ENCODE measurements at places on chromosomes 13 and 19. TPM values are rescaled to one million over a fixed set of nuclear protein-coding genes. Genes with fewer than 3 reads are reported as not detected.

VSTM1 gene
- not detected for total RNA-seq

KRTDAP gene
- not detected for total RNA-seq

ANKLE1 gene
- total RNA-seq: 17.9 TPM

RNASEH2A gene
- total RNA-seq: 35.8 TPM

RUBCNL gene
- total RNA-seq: 1.5 TPM

ZNF563 gene
- total RNA-seq: 3.0 TPM

COMP gene
- not detected for total RNA-seq

ARL11 gene
- 0.76 TPM for total RNA-seq

GPR4 gene
- total RNA-seq: not detected

C1QTNF9B gene
- not detected for total RNA-seq

NLRP11 gene
- not detected for total RNA-seq

SERPINE3 gene
- total RNA-seq: not detected

GRCh38 chr13:56706485-56706884 lies 434.2 kb upstream of the PRR20A start:
- H3K4me1 ChIP-seq: no peaks in the 10 kb centered on the region
- no peaks in the 10 kb centered on the region for H3K27me3 ChIP-seq
- no peak for DNase-seq
- no peaks in the 10 kb centered on the region for H3K36me3 ChIP-seq

GRCh38 chr13:30898678-30899241 lies 7.3 kb upstream of the MEDAG start:
- peaks cover 14% of the 10 kb centered on the region for H3K4me1 ChIP-seq
- no peak overlapping the region for H3K4me3 ChIP-seq
- H3K27ac ChIP-seq: peak overlapping the region; percentile 39
- H3K27me3 ChIP-seq: peaks cover 23% of the 10 kb centered on the region

DNA sequence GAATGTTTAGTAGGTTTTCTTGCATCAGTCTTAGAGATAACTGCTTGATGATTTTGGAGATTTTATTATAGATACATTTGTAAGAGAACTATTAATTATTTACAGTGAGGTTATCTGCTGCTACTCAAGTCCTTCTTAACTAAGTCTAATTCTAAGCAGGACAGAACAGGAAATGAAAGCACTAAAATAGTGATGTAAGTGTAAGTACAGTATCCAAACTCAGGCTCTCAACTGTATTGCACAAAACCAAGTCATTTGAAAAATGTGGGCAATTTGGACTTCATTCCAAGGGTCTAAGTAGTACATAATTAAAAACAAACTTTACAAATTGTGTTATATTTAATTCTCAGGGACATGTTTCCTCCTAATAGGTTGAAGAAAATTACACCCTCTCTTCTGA lies 417.1 kb downstream of the ITGBL1 start:
- no peaks in the 10 kb centered on the region for H3K4me1 ChIP-seq
- no peak for DNase-seq
- no peak overlapping the region for H3K27ac ChIP-seq
- H3K4me3 ChIP-seq: no peak overlapping the region
- no peaks in the 10 kb centered on the region for H3K27me3 ChIP-seq
- H3K36me3 ChIP-seq: no peaks in the 10 kb centered on the region

GRCh38 chr19:13128583-13128982 lies 10.5 kb downstream of the NACC1 start:
- peaks cover 30% of the 10 kb centered on the region for H3K36me3 ChIP-seq
- peaks cover 37% of the 10 kb centered on the region for H3K4me1 ChIP-seq
- peak overlapping the region; percentile 63 for H3K27ac ChIP-seq
- DNase-seq: no peak
- H3K4me3 ChIP-seq: no peak overlapping the region

DNA sequence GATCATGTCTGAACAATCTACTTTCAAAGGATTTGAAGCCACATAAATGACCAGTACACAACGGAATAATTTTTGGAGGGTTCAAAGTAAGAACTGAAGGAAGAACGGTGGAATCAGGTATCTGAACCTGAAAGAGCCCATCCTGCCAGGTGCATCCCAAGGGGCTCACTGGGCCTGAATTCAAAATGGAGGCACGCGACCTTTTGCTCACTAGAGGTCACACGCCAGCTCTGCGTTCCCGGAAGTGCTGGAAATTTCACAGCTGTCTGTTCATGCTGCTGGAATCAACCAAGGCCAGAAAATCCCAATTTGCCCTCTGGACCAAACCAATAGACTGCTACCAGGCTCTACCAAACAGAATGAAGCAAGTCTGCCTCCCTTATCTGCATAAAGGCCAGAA lies 4.2 kb upstream of the RASA3 start:
- peaks cover 4% of the 10 kb centered on the region for H3K36me3 ChIP-seq
- H3K27me3 ChIP-seq: peaks cover 7% of the 10 kb centered on the region
- DNase-seq: no peak
- H3K4me1 ChIP-seq: peaks cover 19% of the 10 kb centered on the region

- H3K4me3 ChIP-seq: no peak overlapping the region
- peaks cover 4% of the 10 kb centered on the region for H3K4me1 ChIP-seq
- no peak overlapping the region for H3K27ac ChIP-seq
- DNase-seq: no peak
- H3K36me3 ChIP-seq: peaks cover 21% of the 10 kb centered on the region
- no peaks in the 10 kb centered on the region for H3K27me3 ChIP-seq
These were observed 30.0 kb downstream of the FLT1 start for GRCh38 chr13:28464861-28465460.

GRCh38 chr13:33073338-33073737 lies 57.1 kb downstream of the KL start:
- no peaks in the 10 kb centered on the region for H3K27me3 ChIP-seq
- H3K4me3 ChIP-seq: no peak overlapping the region
- peaks cover 3% of the 10 kb centered on the region for H3K36me3 ChIP-seq

DNA sequence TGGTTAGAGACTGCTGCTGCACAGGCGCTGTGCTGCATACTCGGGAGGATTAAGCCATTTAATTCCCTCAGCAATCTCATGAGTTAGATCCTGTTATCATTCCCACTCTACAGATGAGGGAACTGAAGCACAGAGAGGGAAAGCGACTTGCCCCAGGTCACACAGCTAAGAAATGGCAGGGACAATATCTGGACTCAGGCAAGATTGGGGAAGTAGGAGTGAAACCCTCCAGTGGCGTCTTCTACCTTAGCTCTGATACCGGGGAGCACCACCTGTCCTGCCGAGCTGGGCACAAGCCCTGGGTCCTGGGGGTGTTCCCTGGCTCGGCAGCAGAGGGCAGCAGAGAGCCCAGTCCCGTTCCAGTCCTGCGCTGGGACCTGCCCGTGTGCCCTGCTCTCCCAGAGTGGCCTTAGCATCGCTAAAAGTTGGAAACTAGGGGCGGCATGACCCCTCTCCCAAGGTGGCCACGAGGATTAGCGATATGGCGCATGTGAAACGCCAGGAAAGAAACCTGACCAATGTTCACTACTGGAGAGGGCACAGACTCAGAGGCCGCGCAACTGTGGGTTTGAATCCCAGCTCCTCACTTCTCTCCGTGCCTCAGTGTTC lies 20.5 kb downstream of the CYTH2 start:
- no peak overlapping the region for H3K27ac ChIP-seq
- peaks cover 27% of the 10 kb centered on the region for H3K4me1 ChIP-seq
- H3K27me3 ChIP-seq: peaks cover 25% of the 10 kb centered on the region
- no peak overlapping the region for H3K4me3 ChIP-seq

DNA sequence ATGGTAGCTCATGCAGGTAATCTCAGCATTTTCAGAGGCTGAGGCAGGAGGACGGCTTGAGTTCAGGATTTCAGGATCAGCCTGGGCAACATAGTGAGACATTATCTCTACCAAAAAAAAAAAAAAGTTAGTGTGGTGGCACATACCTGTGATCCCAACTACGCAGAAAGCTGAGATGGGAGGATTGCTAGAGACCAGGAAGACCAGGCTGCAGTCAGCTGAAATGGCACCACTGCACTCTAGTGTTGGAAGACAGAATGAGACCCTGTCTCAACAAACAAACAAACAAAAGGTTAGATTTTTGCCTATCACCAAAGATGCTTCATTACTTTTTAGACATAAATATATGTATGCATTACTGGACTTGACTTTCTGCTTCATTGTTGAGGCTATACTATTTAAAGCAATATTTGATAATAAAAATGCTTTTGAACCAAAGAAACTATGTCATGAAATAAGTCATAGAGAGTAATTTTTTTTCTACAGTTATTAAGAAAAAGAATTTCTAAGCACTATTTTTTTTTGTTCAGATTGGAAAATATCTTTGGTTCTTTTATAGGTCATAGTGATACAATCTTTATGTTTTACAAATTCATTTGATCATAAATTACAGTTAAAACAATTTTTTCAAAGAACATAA lies 1180.1 kb upstream of the ATXN8OS start:
- no peak overlapping the region for H3K4me3 ChIP-seq
- no peak overlapping the region for H3K27ac ChIP-seq
- no peak for DNase-seq
- H3K36me3 ChIP-seq: no peaks in the 10 kb centered on the region
- no peaks in the 10 kb centered on the region for H3K4me1 ChIP-seq
- no peaks in the 10 kb centered on the region for H3K27me3 ChIP-seq

- no peak for DNase-seq
- H3K4me3 ChIP-seq: no peak overlapping the region
- no peaks in the 10 kb centered on the region for H3K4me1 ChIP-seq
- no peaks in the 10 kb centered on the region for H3K36me3 ChIP-seq
- no peak overlapping the region for H3K27ac ChIP-seq
These were observed 3.4 kb upstream of the CYP4F12 start for GRCh38 chr19:15669440-15669839.

GRCh38 chr19:12785431-12786031 lies 5.8 kb upstream of the JUNB start:
- H3K4me1 ChIP-seq: peaks cover 25% of the 10 kb centered on the region
- H3K36me3 ChIP-seq: no peaks in the 10 kb centered on the region
- H3K27ac ChIP-seq: no peak overlapping the region
- no peaks in the 10 kb centered on the region for H3K27me3 ChIP-seq
- peak; percentile 71 for DNase-seq

- no peak overlapping the region for H3K4me3 ChIP-seq
- no peak overlapping the region for H3K27ac ChIP-seq
- peaks cover 1% of the 10 kb centered on the region for H3K27me3 ChIP-seq
- no peaks in the 10 kb centered on the region for H3K36me3 ChIP-seq
These were observed 18.2 kb upstream of the ZMYM5 start for GRCh38 chr13:19881641-19882040.

GRCh38 chr19:49475191-49475917 lies 1.3 kb downstream of the FLT3LG start:
- peak overlapping the region; percentile 90 for H3K27ac ChIP-seq
- DNase-seq: peak; percentile 77
- no peaks in the 10 kb centered on the region for H3K27me3 ChIP-seq

GRCh38 chr19:29079356-29080032 lies 133.5 kb downstream of the UQCRFS1 start:
- no peak overlapping the region for H3K27ac ChIP-seq
- no peak overlapping the region for H3K4me3 ChIP-seq

DNA sequence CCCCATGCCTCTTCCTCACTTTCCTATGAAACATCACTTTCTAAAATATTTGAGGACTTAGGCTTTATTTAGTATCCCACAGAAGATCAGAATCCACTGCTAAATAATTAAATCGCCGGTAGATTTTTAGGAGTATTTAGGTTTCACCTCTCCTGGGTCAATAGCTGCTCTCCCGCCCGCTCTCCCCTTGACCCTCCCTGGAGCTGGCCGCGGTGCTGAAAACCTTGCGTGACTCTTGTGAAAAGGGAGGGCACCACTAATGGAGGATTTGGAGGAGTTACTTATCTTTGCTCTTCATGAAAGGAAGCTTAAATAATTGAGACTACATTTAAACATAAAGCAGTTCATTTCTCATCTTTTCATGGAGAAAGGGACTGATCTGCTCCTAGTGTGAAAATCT lies 14.1 kb downstream of the POU4F1 start:
- no peaks in the 10 kb centered on the region for H3K36me3 ChIP-seq
- peaks cover 4% of the 10 kb centered on the region for H3K4me1 ChIP-seq
- DNase-seq: peak; percentile 63
- no peak overlapping the region for H3K27ac ChIP-seq
- H3K27me3 ChIP-seq: peaks cover 72% of the 10 kb centered on the region

- peak; percentile 82 for DNase-seq
- peak overlapping the region; percentile 99 for H3K27ac ChIP-seq
- no peaks in the 10 kb centered on the region for H3K27me3 ChIP-seq
- H3K4me3 ChIP-seq: peak overlapping the region; percentile 98
- H3K36me3 ChIP-seq: peaks cover 43% of the 10 kb centered on the region
These were observed 2.9 kb downstream of the RPS11 start for GRCh38 chr19:49499030-49499670.

- H3K36me3 ChIP-seq: peaks cover 14% of the 10 kb centered on the region
- H3K27me3 ChIP-seq: peaks cover 5% of the 10 kb centered on the region
- no peak overlapping the region for H3K27ac ChIP-seq
- peaks cover 62% of the 10 kb centered on the region for H3K4me1 ChIP-seq
- peak; percentile 62 for DNase-seq
- H3K4me3 ChIP-seq: peak overlapping the region; percentile 64
These were observed 28.3 kb downstream of the RCBTB2 start for GRCh38 chr13:48504606-48505005.

GRCh38 chr19:17496337-17496997 lies 15.0 kb upstream of the PGLS start:
- H3K36me3 ChIP-seq: peaks cover 2% of the 10 kb centered on the region
- H3K4me1 ChIP-seq: peaks cover 14% of the 10 kb centered on the region
- no peaks in the 10 kb centered on the region for H3K27me3 ChIP-seq
- no peak overlapping the region for H3K27ac ChIP-seq

DNA sequence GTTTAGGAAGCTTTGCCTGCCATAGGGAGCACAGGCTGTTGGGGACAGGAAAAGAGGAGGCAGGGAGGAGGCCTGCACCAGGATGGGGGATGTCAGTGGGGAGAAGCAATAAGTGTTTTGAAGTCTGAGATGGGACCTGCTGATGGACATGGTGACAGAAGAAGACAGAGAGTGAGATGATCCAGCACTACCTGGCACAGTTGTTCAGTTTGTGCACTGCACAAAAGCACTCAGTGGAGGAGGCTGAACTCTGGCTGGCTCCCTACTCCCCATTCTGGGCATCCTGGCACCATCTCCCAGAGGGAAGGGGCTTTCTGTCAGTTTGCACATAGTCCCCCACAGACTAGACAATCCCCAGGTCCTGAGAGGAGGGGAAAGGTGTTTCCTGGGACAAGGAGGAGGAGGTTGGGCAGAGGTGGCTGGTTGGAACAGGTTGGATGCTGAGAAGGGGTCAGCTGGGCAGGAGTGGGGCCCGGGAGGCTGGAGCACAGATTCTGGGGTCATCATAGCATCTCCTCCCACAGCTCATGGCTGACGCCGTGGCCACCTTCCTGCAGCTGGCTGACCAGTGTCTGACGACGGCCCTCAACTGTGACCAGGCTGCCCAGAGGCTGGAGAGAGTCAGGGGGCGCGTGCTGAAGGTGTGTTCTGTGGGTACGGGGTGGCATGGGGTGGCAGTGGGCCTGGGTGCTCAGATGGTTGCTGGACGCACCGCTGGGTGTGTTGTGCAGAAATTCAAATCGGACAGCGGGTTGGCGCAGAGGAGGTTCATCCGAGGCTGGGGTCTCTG lies 12.5 kb upstream of the COLGALT1 start:
- no peak overlapping the region for H3K4me3 ChIP-seq
- peaks cover 13% of the 10 kb centered on the region for H3K4me1 ChIP-seq
- H3K27me3 ChIP-seq: peaks cover 9% of the 10 kb centered on the region
- H3K36me3 ChIP-seq: no peaks in the 10 kb centered on the region

- peak; percentile 90 for DNase-seq
- H3K36me3 ChIP-seq: peaks cover 24% of the 10 kb centered on the region
- peaks cover 77% of the 10 kb centered on the region for H3K4me1 ChIP-seq
- H3K27ac ChIP-seq: peak overlapping the region; percentile 96
- H3K27me3 ChIP-seq: peaks cover 2% of the 10 kb centered on the region
These were observed 34.8 kb upstream of the C1QTNF9 start for GRCh38 chr13:24274452-24275021.

- no peak overlapping the region for H3K27ac ChIP-seq
- no peaks in the 10 kb centered on the region for H3K36me3 ChIP-seq
- no peaks in the 10 kb centered on the region for H3K4me1 ChIP-seq
- H3K4me3 ChIP-seq: no peak overlapping the region
These were observed 27.8 kb upstream of the OR1M1 start for GRCh38 chr19:9058905-9059667.

Measured in activated CD4-positive, alpha-beta T cell treated with anti-CD3 and anti-CD28 coated beads, Interleukin-2, amount 10 ng/mL, durations not matched to agents 24 days and 14 days (primary cell).